Stimulated activated naive CD8-positive, alpha-beta T cell treated with anti-CD3 and anti-CD28 coated beads, Interleukin-15, Interleukin-2, amounts not matched to agents 100 U/mL and 50 U/mL, for 24 hours (primary cell): ENCODE measurements at places on chromosomes 13 and 19.
A peak's percentile ranks its signal among the peaks of the same experiment; 100 is the strongest.

- DNase-seq = no peak
Observed at GRCh38 chr19:35156673-35157014, 2.1 kb downstream of the FXYD5 start.

DNA sequence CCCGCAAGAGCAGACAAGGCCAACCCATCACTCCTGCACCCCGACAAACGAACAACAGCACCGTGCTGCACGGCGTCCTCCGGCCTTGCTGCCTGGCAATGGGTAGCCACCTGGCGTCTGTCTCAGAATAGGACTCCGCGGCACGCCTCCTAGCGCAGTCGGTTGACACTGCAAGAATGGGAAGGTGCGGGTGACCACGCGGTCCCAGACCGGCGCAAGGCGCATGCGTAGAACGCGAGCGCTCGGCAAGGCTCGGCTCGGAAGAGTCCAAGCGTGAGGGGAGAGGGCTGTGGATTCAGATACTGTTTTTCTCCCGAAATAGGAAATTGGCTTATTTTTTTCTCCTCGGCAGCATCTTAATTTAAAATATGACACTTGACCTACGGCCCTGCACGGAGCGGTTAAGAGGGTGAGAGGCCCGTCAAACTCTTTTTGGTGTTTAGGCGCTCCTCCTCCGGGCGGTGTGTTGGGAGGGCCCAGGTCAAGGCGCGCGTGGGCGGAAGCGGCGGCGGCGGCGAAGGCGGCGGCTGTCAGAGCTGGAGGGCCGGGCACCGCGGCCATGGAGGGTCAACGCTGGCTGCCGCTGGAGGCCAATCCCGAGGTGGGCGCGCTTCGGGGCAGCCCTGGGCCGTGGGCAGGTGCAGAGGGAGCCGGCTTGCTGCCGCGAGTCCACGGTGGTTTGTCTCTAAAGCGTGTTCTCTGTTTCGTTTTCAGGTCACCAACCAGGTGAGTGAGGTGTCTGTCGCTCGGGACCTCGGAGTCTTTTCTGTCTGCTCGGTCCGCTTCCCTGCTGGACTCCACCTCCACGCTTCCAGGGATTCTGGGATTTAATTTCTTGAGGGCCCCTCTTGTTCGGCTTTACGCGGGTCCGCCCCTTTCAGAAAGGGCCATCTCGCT, at the start of gene UCHL3:
Gene UCHL3, plus strand, starts transcription at position 530 of the 897 bp plus-strand sequence. Its CDS starts 30 bp downstream, at position 560.
- DNase-seq = peak; percentile 98

GRCh38 chr19:29162694-29163093, 50.3 kb downstream of the UQCRFS1 start:
- no peak for DNase-seq

- DNase-seq = no peak
Observed at GRCh38 chr19:55472463-55472862, 4.0 kb upstream of the ZNF628 start.

- no peak for DNase-seq
Observed at GRCh38 chr13:29605860-29606526, 10.5 kb upstream of the SLC7A1 start.

DNA sequence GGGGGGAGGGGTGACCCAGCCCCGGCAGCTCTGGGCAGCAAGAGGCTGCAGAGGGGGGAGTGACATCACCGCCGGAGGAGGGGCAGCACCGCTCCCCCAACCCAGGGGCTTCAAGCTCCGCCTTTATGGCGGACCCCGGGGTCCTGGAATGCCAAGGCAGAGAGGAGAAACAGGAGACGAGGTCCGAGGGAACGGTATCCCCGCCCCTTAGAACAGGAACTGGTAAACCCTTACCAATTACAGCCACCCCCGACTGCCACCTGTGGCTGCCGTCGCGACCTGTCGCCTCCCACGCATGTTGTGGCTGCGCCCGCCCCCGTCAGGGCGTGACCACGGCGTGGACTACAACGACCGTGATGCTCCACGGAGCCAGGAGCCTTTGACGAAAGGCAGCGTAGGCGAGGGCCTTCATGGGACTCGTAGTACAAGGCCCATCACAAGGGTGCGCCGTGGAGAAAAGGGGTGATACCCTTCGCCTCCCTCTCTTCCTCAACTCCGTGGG, 4.1 kb upstream of the KCNC3 start:
- DNase-seq = peak; percentile 91

GRCh38 chr13:32940601-32941000, 75.6 kb upstream of the KL start:
- DNase-seq = no peak

- peak; percentile 42 for DNase-seq
Observed at GRCh38 chr13:113145496-113145895, 13.0 kb upstream of the PROZ start.

GRCh38 chr19:23116802-23117571, at the start of gene ZNF730:
TSS of gene ZNF730 (plus strand) at chr19:23117025. CDS start at chr19:23117174, 149 bp downstream.
- DNase-seq = peak; percentile 59

DNA sequence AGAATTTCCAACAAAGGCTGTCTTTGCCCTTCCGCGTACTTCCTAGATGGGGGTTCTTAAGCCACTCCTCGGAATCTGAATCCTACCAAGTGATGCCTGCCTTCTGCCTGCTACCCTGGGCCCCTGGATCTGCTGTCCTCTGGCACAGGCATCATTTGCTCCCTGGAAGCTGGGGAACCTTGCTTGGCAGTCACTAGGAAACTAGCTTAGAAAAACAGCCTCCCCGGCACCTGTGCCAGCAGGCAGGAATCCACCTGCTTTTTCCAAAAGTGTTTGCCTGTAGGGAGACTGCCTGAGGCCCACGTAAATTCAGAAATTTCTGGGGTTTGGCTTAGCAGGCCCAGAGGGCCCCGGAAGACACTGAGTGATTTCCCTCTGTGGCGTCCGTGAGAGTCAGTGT, 442.4 kb downstream of the TSHZ3 start:
- DNase-seq = no peak

- no peak for DNase-seq
Observed at GRCh38 chr13:41696163-41697003, 239.0 kb downstream of the RGCC start.

- peak; percentile 82 for DNase-seq
Observed at GRCh38 chr19:29528350-29528945, 2.7 kb downstream of the VSTM2B start.

DNA sequence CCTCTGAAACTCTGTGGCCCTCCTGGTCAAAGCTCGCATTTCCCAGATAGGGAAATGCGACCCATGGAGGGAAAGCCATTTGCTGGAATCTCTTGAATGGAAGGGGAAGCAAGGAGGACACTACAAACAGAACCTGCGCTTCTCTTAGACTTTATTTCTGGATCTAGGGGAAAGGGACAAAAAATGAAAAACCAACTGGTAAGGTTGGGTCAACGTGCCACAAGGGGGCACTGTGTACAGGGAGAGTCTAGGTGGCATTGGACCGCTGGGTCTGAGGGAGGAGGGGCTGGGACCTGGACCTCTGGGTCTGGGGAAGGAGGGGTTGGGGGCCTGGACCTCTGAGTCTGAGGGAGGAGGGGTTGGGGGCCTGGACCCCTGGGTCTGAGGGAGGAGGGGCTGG, 5.0 kb downstream of the KLK4 start:
- peak; percentile 56 for DNase-seq

DNA sequence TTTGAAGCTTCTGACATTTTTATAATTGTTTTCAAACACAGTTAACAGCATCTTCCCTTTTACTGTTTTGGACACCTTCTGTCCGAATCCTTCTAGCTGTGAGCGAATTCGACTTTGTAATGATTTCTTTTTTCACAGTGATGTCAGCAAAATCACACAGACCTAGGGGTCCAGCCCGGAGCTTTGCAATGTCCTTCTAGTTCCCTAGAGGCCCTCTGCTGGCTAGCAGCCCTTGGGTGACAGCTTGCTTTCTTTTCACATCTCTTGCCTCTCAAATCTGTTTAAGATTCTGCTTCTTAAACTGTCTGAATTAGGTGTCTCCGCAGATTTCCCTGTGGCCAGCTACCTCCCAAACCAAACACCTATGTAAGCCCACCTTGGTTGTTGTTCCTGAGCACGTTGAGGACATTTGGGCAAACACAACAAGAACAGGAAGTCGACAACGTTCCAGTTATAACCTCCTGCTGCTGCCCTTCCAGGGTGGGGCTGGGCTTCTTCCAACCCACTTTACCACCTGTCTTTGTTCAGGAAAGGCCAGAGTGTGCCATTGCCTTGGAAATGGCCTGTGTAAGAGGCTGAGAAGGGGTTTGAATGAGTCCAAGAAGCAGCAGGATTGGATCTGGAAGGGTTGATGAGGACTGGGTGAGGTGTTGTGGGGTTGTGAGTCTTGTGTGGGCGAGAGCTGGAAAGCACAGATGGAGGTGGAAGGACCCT, 123.1 kb downstream of the ATP8A2 start:
- no peak for DNase-seq

GRCh38 chr19:15864824-15865223, 33.0 kb downstream of the CYP4F2 start:
- no peak for DNase-seq

- no peak for DNase-seq
Observed at GRCh38 chr19:15108845-15109767, 1.9 kb downstream of the SYDE1 start.

GRCh38 chr19:41311613-41312012, 1.6 kb downstream of the CCDC97 start:
- no peak for DNase-seq

DNA sequence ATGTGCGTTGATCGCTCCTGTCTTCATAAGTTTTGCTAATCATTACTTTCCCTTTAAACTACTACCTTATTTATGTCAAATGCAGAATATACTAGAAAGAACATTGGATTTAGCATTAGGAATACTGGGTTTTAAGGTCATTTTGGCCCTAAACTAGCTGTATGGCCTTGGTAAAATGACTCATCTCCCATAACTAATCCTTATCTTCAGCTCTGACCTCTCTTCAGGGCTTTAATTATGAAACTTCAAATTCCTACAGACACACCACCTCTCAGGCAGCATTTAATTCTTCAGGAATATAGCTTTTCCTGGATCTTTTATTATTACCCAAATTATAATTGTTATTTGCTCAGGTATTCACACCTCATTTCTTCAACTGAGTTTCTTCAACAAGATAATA, 121.2 kb downstream of the STARD13 start:
- no peak for DNase-seq

DNA sequence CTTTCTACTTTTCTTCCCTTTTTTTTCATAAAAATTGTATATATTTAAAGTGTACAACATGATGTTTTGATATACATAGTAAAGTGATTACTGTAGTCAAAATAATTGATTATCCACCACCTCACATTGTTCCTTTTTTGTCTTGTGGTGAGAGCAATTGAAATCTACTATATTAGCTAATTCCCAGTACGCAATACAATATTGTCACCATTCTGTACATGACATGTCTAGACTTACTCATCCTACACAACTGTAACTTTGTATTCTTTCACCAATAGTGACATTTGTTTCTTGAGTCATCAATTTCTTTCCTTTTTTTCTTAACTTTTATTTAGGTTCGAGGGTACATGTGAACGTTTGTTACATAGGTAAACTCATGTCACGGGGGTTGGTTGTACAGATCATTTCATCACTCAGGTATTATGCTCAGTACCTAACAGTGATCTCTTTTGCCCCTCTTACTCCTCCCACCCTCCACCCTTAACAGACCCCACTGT, 265.2 kb downstream of the KCNRG start:
- no peak for DNase-seq

GRCh38 chr13:109694972-109695371, 91.4 kb downstream of the IRS2 start:
- DNase-seq = no peak

- DNase-seq = no peak
Observed at GRCh38 chr13:110306960-110307766, at the start of the genes COL4A1 and COL4A2. TSS of gene COL4A1 (minus strand) at chr13:110307157. CDS start at chr13:110307027, 130 bp downstream. TSS of gene COL4A2 (plus strand) at chr13:110307284. CDS start at chr13:110307904, 620 bp downstream.
